Hematopoietic multipotent progenitor cell treated with erythropoietin and hydrocortisone succinate and interleukin-3 and kit ligand, for 6 days (in vitro differentiated cells): ENCODE measurements at places on chromosomes 2 and 18.

DNA sequence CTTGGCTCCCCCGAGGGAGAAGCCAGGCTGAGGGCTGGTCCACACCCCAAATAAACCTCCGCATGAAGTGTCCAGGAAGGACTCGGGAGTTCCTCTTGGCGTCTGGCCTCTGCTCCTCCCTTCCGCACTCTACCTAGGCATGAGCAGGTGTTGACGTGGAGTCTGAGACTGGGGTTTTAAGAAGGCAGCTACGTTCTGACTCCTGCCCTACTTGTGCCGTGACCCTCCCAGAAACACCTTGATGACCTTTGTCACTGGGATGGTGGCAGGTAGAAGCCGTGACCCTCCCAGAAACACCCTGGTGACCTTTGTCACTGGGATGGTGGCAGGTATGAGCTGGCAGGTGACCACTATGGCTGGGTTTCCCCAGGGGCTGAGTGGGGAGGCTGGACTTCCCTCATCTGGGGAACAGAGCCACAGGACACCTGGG is 54.8 kb downstream of the HS6ST1 start:
- no peak for DNase-seq

DNA sequence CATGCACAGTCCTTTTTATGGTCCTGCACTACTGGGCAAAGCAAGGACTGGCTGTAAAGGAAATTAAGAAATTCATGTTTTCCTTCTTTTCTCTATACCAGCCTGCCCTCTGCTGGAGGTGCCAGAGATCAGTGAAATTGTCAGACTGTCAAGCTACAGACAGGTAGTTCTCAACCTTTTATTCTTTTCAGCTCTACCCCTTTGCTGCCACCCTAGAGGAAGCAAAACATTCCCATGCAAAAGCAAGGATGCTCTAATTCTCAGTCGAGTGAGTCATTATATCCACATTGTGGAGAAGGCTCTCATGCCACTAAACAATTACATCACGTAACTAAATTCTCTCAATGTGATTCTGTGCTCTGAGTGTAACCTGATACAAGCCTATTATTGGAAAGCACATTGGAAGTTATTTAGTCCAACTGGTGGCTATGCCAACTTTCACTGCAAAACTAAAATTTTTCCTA is 25.0 kb upstream of the RAPGEF4 start:
- DNase-seq = peak; percentile 67

DNA sequence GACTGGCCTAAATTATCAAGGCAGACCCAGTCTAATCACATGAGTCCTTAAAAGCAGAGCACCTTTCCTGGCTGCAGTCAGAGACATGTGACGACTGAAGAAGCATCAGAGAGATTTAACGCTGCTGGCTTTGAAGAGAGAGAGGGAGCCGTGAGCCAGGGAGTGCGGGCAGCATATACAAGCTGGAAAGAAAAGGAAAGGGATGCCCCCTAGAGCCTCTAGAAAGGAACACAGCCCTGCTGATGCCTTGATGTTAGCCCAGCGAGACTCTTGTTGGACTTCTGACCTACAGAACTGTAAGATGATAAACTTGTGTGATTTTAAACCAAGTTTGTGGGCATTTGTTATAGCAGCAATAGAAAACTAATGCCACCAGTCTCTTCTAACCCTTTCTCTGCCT is 58.1 kb downstream of the HEATR5B start:
- peak; percentile 57 for DNase-seq

DNA sequence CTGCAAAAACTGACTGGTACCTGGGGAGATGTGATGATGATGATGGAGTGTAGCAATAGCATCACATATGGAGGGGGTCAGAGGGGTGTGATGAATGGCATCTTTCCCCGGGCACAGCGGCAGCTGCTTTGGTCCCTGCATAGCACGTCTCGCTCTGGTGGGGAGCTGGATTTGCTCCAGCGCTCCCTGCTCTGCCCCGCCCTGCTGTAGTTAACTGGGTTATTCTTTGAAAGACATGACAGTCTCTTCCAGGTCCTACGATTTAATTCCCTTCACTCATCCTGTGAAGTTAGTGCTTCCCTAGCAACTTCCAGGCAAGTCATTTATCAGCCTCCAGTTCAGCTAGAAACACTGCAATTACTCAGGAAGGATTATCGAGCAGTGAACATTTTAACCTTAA is 463.1 kb downstream of the TSN start:
- DNase-seq = no peak

DNA sequence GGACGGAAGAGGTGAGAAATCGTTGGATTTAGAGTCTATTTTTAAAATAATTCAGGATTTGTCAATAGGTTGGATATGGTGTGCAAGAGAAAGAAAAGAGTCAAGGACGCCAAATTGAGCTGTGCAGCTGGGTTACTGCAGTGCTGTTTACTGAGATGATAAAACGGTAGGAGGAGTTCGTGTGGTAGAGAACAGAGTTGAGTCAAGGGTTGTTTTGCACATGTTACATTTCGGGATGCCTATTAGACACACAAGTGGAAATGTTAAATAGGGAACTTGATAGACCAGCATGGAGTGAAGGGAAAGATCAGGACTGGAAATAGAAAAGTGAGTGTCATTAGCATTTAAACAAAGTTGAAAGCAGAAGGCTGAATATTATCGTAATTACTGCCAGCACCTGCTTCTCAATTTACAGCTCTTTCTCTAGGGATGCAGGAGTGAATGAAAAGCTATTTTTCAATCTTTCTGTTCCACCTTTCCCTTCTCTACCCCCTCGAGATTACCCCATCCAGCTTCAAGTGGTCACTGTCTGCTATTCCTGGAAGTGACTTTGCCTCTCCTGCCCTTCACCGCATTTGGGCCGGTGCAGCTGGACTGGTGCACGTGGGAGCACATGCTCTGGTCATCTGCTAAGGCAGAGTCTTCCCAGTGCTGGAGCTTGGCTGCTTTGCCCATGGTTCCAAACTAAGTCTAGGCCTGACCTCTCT is 30.3 kb downstream of the GPR75 start:
- no peak for DNase-seq

- DNase-seq = no peak
Observed at GRCh38 chr2:191001624-191002023, 12.3 kb downstream of the STAT1 start.

DNA sequence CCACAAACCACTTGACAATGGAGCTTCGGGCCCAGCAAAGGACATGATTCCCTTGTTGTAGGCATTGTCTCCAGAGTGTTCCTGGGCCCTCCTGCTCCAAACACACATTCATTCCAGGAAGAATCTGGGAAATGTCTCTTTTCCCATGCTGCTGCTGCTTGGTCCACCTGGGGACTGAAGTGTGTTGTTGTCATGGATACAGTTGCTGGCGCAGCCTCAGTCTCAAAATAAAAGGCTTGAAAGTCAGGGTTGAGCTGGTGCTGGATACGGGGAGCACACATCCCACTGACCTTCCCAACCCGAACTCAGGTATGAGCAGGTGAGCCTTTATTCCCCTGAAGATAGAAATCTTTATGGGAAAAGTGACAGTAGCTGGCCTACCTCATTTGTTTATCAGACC is 30.6 kb upstream of the SPP2 start:
- DNase-seq = no peak

DNA sequence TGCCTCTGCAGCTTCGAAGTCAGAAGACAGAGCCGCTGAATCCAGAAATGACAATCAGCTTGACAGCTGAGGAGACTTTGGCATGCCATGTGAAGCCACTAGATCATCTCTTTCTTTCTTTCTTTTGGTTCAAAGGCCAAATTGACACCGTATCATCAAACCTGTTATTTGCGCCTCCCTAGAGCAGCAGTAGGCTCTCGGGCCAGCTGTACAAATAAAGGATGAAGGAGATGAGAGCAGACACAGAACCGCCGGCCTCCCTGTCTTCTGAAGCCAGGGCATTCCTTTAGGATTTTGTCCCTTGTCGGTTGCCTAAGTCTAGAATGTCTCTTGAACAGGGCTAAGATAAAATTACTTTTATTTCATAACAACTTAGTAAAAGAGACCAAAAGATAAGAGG is 36.8 kb downstream of the COL4A4 start:
- no peak for DNase-seq

DNA sequence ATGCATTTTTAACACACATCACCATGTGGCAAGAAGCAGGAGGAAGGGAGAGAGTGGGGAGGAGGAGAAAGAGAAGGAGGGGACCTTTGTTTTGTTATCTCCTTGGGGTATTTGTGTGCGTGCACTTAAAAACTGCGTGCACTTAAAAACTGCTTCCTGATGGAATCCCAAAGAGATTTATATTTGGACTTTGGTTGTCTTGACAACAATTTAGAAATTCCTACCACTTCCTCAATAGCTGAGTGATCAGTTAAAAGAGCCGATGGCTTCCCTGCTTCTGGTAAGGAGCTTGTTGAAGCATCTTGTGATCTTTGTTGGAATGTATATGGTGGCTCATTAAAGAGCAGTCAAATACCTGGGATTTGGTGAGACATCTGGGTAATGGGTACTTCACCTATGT is 4.5 kb downstream of the RAB31 start:
- DNase-seq = no peak

DNA sequence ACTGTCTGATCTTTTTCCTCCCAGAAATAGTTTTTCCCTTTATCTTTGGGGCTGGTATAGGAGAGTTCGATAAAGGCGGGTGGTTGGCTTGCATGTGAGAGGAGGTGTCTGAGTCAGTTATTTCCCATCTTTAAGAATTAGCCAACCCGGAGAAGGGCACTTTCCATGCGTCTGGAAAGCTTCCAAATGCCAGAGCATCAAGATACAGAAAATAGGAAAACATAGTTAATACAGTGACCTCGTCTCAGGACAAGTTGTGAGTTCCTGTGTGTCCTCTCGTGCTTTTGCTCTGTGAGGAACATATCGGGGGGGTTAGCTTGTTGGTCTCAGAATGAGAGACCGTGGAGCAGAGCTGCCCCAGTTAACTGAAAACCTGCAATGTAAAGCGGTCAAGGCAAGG is 18.7 kb upstream of the PUM2 start:
- DNase-seq = no peak

- DNase-seq = peak; percentile 18
Observed at GRCh38 chr2:86788881-86789686, 1.6 kb downstream of the CD8A start.

GRCh38 chr2:84302513-84303412 is 156.3 kb downstream of the SUCLG1 start:
- DNase-seq = peak; percentile 74

DNA sequence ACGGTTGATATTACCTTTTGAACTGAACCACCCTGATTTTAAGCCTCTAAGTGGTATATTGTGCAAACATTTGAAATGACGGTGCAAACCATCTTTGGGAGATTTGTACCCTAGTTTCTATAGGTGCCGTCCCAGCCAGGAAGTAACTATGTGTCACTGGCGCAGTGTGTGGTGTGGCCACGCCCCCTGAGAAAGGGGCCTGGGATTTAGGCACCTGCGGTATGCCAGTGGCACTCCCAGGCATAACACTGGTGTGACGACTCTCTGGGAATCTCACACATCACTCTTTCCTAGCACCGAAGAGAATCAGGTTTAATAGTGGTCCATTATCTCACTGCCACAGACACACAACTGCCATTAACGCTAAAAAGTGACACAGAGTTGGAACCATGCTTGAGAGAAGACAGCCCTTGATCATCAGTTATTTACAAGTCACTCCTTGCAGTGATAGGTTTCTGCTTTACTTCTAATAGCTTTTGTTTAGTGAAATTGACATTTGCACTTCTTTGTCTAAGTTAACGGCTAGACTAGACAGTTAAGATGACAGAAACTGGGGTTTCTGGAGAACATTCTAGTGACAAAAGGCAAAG is 11.1 kb downstream of the AQP4 start:
- no peak for DNase-seq

DNA sequence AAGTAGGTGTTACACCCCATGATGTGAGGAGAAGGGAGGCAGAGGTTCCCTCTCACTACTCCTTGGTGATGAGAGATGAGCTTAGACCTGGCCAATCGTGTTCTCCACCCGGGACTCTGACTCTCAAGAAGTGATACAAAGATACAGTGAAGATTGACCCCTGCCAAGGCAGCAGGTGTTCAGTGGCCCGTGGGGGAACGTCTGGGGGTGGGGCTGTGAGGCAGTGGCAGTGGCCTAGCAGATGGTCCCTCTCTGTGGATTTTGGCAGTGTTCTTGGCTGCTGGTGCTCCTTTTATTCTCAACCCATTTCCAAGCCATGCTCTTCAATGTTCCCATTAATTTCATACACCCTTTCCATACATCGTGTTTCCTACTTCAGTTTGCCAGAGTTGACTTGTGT is 120.4 kb upstream of the NEDD4L start:
- DNase-seq = no peak

GRCh38 chr2:66523377-66523969 is 88.5 kb downstream of the MEIS1 start:
- no peak for DNase-seq

DNA sequence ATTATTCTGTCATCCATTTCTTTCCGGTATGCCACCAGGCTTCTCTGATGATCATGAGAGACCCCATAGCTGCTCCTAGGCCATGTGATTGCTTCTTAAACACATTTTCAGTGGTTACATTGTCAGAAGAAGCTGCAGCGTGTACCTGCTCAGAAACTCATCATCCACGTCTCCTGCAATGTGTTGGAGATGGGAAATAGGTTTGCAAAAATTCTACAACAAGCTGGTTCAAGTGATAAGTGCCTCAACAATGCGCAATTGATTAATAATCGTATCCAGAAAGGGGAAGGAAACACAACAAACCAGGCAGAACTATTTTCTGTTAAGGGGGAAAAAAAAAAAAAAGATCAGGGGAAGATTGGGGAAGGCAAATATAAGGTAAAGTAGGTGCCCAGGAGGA is 75.7 kb upstream of the THUMPD2 start:
- no peak for DNase-seq

- no peak for DNase-seq
Observed at GRCh38 chr2:230343747-230344146, 16.8 kb downstream of the SP140L start.

- no peak for DNase-seq
Observed at GRCh38 chr2:192901446-192901845, 706.7 kb upstream of the TMEFF2 start.

GRCh38 chr18:21194871-21195771 is 46.9 kb upstream of the GREB1L start:
- peak; percentile 82 for DNase-seq

- no peak for DNase-seq
Observed at GRCh38 chr18:23442958-23443357, 10.1 kb upstream of the RIOK3 start.

GRCh38 chr18:30358555-30358954 is 684.0 kb downstream of the DSC3 start:
- DNase-seq = no peak

DNA sequence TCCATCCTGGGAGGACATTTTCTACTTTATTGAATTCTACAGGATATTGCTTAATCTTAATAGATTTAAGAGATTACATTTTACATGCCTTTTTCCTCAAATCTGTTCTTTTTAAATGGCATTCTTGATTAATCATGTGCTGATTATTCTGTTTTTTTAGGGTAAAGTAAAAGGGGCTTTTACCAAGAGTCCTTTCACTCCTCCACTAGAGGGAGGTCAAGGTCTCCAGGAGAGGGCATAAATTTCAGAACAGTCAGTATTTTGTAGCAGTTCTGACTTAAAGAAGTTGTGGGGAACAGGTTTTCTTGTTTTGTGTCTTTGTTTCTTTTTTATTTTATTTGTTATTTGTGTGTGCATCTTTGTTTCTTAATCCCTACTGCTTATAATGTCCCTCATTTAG is 25.4 kb downstream of the WDR75 start:
- peak; percentile 85 for DNase-seq

GRCh38 chr2:127641846-127642507 is 4.0 kb upstream of the GPR17 start:
- peak; percentile 26 for DNase-seq
